Right ventricle myocardium superior (tissue), 1 donor: ENCODE measurements at places on chromosomes 4 and X. TPM values are rescaled to one million over a fixed set of nuclear protein-coding genes. Genes with fewer than 3 reads are reported as not detected.

ZIC3 gene
- total RNA-seq: not detected

TMEM271 gene
- not detected for total RNA-seq

LPAR4 gene
- total RNA-seq: 0.38 TPM

GPC4 gene
- total RNA-seq: 8.9 TPM

NKX3-2 gene
- total RNA-seq: not detected

GPR119 gene
- total RNA-seq: not detected

ZNF718 gene
- total RNA-seq: 5.8 TPM

ENOX2 gene
- 13.4 TPM for total RNA-seq

WDFY3 gene
- 34.2 TPM for total RNA-seq

NR3C2 gene
- total RNA-seq: 24.7 TPM

GRIA3 gene
- 0.54 TPM for total RNA-seq

CFAP99 gene
- total RNA-seq: not detected

CCSER1 gene
- 13.8 TPM for total RNA-seq

PSAPL1 gene
- total RNA-seq: not detected

MRPL1 gene
- total RNA-seq: 44.8 TPM

SSX2B gene
- not detected for total RNA-seq

CT47B1 gene
- not detected for total RNA-seq

TBC1D14 gene
- total RNA-seq: 33.1 TPM

COL4A6 gene
- 7.4 TPM for total RNA-seq
